ENCODE measurements at places on chromosomes 3 and 15. TPM values are rescaled to one million over a fixed set of nuclear protein-coding genes. Genes with fewer than 3 reads are reported as not detected.

GRCh38 chr15:79952329-79952728, 18.7 kb downstream of the BCL2A1 start:
- no peak for DNase-seq

The GOLGA6B gene
- total RNA-seq, result not detected

DNA sequence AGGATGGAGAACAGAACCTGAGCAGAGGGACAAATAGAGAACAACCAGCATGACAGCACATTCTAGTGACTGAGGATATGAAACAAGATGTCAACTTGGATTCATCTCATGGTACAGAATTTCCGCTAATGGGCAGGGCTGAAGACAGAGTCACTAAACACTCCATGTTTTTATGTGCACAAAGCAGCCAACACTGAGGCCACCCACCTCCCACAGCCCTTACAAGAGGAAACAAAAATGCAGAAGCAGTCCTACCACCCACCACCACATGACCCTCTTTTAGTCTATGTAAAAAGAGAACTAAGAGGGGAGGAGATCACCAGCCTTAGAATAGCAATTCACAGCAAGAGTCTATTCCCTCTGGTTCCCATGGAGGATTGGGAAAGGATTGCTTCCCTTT, 131.4 kb upstream of the UBE2E2 start:
- DNase-seq, result no peak

- no peak for DNase-seq
Observed at GRCh38 chr15:54304321-54304720, 326.1 kb downstream of the UNC13C start.

The ACKR4 gene
- 1.9 TPM for total RNA-seq

- DNase-seq, result no peak
Observed at GRCh38 chr3:182910936-182911781, 69.2 kb downstream of the DCUN1D1 start.

DNA sequence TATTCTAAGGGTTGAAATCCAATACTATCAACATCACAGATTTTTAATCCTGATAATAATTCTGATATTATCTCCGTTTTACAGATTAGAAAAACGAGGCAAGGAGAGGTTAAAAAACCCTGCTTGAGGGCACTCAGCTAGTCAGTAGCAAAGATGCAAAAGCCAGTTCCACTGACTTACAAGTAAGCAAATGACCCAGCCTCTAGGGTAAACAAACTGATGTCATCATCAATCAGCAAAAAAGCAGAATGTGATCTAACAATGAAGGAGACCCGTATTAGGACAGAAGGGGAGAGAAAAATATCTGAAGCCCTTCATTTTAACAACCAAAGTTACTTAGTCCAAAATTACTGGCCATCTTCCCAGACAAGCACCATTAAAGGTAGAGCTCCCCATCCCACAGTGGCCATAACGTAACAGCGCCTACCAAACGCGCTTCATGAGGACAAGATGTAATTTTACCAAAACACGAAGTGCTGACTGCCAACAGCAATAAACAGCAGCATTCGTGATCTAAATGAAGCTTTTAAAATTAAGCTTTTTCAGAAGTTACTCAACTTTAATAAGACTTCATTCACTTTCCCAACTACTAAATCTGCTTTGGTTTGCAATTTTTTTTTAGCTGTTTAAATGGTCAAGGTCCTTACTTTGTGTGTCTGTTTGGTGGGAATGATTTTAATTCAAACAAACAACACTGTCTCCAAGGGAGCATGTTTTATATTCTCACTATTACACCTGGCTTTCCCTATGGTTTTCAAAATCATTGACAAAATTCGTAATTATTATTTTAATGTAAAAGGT, 176.6 kb downstream of the OSBPL10 start:
- no peak for DNase-seq

- no peak for DNase-seq
Observed at GRCh38 chr3:179179979-179180759, 32.0 kb downstream of the PIK3CA start.

GRCh38 chr15:50354838-50355618, at the start of gene GABPB1:
GABPB1 (minus strand) TSS chr15:50355198; CDS start chr15:50309798, 45,400 bp downstream.
- peak; percentile 90 for DNase-seq

GRCh38 chr3:65288776-65289175, 601.0 kb upstream of the ADAMTS9 start:
- no peak for DNase-seq

- DNase-seq, result no peak
Observed at GRCh38 chr3:159170436-159171003, 368.7 kb downstream of the MFSD1 start.
